Amniotic stem cell (primary cell): ENCODE measurements at places on chromosomes 2 and 18.

GRCh38 chr18:63997606-63998005 is 27.7 kb downstream of the SERPINB8 start:
- no peak for DNase-seq

DNA sequence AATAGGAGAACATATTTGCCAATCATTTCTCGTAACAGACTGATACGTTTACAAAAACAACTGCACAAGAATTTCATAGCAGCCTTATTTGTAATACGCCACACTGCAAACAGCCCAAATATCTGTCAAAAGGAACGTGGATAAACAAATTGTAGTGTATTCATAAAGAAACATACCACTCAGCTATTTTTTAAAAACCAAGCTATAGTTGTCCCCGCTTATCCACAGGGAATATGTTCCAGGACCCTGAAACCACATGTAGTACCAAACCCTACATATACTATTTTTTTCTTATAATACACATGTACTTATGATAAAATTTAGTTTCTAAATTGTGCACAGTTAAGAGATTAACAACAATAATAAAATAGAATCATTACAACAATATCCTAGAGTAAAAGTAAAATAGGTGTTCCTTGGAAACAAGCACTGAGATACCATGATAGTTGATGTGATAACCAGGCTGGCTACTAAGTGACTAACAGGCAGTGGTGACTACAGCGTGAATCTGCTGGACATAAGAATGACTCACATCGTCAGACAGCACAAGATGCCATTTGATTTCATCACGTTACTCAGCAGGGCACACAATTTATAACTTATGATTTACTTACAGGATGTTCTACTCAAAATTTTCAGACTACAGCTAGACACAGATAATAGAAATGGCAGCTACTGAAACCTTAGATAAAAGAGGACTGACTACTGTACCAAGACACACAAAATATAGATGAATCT is 367.4 kb downstream of the NCKAP5 start:
- DNase-seq: peak; percentile 40

DNA sequence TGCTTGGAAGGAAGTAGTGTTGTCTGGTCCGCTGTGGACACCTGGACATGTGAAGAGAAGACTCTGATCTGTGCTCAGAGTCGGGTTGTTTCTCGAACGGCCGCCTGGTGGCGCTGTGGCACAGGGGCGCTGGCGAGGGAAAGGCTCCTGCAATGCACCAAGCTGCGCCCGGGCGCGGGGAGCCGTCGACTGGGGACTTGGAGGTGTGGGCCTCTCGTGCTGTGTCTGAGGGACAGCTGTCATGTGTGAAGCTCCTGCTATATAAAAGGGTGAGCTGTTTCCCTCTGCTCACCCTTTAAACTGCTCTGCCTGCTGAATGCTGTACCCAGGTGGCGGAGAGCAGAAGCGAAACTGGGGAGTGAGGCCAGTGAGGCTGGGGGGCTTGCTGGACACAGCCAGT is 44.0 kb downstream of the GNAL start:
- no peak for DNase-seq

DNA sequence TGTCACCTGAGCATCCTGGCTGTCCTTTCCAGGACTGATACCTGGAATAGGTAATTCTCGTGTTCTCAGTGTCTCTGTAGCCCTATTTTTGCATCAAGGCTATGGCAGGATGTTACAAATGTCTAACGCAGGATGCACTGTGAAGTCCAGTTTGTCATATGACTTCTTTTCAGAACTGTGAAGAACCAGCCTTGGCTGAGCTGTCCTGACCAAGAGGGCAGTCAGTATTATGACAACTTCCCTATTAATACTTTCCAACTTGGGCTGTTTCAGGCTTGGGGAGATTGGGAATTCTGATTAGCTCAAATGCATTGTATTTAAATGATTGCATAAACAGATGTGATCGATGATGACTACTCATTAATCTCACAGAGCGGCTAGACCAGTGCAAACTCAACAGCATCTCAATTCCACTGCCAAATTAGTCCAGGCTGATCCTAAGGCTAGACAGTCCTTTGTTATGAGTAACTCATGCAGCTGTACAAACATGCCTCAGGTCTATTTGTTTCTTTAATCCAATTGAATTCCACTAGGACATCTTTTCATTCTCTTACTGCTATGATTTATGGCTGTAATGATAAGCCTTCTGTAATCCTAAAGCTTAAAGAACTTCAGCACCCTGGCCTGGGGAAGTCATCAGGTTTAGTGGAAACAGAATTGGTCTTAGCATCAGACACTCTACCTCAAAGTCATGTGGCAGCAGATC is 331.6 kb downstream of the KCNS3 start:
- no peak for DNase-seq

GRCh38 chr2:226450141-226450540 is 349.5 kb downstream of the IRS1 start:
- no peak for DNase-seq

GRCh38 chr18:48292229-48292628 is 117.0 kb downstream of the ZBTB7C start:
- DNase-seq: no peak

DNA sequence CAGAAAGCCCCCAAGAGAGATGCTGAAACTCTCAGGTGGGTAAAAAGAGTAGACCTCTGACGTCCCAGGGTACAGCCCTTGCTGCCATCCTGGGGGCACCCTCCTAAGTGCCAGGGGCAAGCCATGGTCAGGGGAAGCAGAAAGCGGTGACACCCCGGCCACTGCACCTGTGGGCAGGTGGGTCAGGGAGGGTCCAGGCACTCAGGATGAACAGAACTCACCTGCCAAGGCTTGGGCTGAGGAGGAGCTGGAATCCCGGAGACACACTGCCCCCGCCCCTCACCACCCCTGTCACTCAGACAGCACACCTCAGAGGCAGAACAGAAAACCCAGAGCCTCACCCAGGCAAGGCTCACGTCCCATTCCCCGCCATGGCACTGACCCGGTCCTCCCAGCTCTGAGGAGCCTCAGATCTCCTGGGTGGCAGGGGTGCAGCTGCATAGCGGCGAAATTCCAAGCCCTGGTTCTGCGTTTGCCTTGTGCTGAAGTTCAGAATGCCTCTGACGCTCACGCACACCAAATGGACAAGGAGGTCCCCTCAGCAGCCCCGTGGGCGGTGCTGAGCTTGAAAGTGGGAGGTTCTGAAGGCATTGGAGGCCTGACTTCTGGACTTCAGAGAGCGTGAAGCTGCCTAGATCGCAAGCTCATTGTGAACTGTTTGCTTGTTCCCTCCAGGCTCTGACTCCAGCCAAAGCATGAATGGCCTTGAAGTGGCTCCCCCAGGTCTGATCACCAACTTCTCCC is 4.3 kb downstream of the GPR17 start:
- DNase-seq: no peak

DNA sequence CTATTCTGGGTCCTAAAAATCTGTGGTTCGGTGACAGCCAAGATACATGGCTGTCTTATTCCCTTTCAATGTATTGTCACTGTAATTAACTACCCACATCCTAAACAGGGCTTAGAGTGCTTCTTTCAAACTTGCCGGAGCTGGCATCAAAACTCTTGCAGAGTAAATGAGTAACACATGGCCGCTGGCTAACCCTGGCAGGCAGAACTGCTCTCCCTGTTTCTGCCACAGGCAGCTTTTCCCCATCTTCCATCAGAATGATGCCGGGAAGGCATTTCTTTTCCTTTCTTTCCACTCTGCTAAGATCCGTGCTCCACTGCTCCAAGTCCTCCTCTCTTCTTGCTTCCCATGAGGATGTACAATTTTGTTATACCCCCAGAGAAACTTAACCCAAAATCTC is 54.8 kb upstream of the PTPRM start:
- DNase-seq: no peak

- peak; percentile 69 for DNase-seq
These were observed at the start of the genes CEP76 and PSMG2 for GRCh38 chr18:12702221-12703095. CEP76 (minus strand) TSS chr18:12702723; CDS start chr18:12702548, 175 bp downstream. PSMG2 (plus strand) TSS chr18:12703042; CDS start chr18:12703108, 66 bp downstream.

DNA sequence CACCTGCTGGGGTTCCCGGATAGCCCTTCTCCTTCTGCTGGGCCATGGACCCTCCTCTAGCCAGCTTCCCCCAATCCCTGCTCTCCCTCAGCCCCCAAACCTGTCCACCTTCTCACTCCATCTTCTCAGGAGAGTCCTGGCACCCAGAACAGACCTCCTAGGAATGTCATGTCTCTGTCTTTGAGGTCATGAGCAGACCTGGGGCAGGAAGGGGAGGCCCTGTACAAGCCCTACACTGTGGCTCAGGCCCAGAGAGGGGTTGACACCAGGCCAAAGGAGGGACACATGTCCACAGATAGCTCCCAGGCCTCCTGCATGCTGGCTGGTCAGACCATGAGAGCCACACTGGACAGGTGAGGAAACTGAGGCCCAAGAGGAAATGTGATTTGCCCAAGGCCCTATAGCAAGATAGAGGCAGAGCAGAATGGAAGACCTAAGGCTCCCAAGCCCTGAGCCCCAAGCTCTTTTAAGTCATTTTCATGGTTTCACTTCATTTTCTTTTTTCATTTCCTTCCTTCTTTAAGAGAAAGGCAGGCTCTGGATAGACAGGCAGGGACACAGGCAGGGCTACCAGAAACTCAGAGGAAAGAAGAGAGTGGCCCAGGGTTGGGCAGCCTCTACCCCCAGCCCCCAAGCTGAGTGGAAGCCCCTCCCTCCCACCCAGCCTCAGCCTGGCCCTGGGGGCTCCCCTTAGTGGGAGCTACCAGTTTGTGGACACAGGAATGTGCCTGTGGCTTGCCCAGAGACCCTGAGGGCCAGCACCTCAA is 159.7 kb downstream of the SMAD7 start:
- no peak for DNase-seq

DNA sequence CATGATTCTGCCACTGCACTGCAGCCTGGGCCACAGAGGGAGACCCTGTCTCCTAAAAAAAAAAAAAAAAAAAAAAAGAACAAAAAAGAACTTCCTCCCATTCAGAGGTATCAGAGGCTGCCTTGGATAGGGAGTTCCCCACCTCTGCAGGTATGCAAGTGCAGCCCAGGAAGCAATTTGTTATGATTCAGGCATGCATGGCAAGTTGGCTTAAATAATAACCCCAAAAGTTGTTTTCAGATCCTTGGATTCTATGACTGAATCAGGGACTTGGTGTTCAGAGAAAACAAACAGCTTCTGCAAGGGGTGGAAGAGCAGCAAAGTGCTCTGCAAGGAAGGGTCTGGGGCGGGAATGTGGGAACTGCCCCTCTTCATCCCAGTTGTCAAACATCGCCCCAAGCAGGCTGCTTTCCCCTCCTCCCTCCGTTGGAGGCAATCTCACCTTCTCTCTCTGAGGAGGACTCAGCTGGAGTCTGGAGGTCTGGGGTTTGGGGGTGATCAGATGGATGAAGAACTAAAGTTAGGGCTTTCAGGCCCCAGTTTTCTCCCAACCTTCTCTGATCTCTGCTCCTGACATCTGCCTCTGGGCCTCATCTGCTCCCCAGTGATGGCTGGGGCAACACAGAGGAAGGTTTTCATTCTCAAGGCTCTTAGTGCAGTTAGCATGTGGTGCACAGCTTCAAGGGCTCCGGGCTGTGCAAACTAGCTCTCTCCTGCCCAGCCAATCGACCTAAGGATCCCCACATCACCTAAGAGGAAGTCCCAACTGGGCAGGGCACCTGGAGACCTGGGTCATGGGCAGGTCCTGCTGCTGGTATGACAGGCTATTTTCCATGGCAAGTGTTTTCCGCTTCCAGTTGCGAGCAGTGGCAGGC is 3.5 kb upstream of the GDF7 start:
- no peak for DNase-seq

GRCh38 chr2:119196301-119197125 is 27.1 kb upstream of the STEAP3 start:
- DNase-seq: no peak

GRCh38 chr2:189210250-189211087 is 30.9 kb upstream of the COL5A2 start:
- DNase-seq: peak; percentile 85

DNA sequence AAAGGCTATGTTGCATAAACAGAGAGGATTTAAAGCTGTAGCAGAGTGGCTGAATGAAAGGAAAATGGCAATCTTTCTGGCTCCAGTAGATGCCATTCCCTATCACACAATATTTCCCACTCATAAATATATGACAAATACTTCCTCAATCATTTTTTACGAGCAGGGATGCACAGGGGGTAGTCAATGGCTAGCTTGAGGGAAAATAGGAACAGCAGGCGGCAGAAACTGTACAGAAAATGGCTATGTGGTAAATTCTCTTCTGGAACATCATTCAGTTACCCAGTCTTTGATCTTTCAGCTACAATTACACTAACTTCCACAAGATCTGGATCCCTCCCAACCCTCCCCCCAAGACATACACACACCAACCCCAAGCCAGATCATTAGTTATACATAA is 127.2 kb downstream of the OLA1 start:
- DNase-seq: no peak
